ENCODE measurements at places on chromosomes 16 and 17. TPM values are rescaled to one million over a fixed set of nuclear protein-coding genes. Genes with fewer than 3 reads are reported as not detected.

SHISA6 gene
- 0.84 TPM for polyA plus RNA-seq

UTS2R gene
- polyA plus RNA-seq, result not detected

MRPL10 gene
- 52.2 TPM for polyA plus RNA-seq

RHBDL1 gene
- 9.7 TPM for polyA plus RNA-seq

CLDN9 gene
- polyA plus RNA-seq, result not detected

ADGRG3 gene
- polyA plus RNA-seq, result 0.17 TPM

UNK gene
- 12.0 TPM for polyA plus RNA-seq

TP53TG3 gene
- not detected for polyA plus RNA-seq

KIF1C gene
- 69.6 TPM for polyA plus RNA-seq

CTCF gene
- 20.4 TPM for polyA plus RNA-seq

SCGB1C2 gene
- not detected for polyA plus RNA-seq

TRPV3 gene
- 0.13 TPM for polyA plus RNA-seq

All from kidney (tissue), 22 donors.